ENCODE measurements at places on chromosomes 6 and 20.

DNA sequence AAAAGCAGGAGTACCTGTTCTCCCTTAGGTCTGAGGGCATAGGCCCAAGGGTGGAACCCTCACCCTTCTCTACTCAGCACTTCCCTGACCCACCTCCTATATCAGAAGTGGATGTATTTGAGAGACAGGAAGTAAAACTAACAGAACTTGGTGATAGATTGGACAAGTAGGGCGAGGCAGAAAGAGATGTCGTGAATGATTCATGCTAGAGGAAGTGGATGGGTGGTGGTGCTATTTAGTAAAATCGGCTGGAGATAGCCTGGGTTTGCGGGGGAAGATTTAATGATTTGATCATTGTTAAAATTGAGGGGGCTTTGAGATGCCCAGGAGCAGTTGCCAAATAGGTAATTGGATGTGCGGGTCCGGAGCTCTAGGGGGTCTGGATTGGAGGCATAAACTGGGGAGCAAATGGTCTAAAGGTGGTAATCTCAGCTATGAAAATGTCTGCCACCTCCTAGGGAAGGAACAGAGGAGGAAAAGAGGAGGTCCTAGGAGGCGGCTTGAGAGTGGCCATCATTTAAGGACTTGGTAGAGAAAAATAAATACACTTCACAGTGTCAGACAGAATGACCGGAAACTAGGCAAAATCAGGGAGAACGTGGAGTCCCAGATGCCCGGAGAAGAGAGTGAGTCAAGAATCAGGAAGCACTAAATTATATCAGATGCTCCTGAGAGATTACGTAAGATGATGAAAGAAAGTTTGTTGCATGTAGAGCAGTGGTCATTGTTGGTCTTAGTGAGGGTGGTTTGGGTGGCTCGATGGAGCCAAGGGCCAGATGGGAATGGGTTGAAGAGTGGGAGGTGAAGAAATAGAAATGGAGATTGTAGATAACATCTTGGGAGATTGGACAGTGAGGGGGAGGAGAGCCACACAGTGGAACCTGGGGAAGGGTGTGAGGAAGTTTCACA lies 142.0 kb downstream of the CEP57L1 start:
- no peak for DNase-seq

GRCh38 chr6:1516742-1517520 lies 92.8 kb upstream of the FOXC1 start:
- no peak for DNase-seq

- no peak for DNase-seq
Observed at GRCh38 chr6:128532827-128533226, 12.4 kb upstream of the PTPRK start.

GRCh38 chr20:51365670-51366069 lies 176.8 kb downstream of the NFATC2 start:
- DNase-seq, result no peak

GRCh38 chr6:145017516-145017915 lies 717.8 kb downstream of the EPM2A start:
- DNase-seq, result no peak

DNA sequence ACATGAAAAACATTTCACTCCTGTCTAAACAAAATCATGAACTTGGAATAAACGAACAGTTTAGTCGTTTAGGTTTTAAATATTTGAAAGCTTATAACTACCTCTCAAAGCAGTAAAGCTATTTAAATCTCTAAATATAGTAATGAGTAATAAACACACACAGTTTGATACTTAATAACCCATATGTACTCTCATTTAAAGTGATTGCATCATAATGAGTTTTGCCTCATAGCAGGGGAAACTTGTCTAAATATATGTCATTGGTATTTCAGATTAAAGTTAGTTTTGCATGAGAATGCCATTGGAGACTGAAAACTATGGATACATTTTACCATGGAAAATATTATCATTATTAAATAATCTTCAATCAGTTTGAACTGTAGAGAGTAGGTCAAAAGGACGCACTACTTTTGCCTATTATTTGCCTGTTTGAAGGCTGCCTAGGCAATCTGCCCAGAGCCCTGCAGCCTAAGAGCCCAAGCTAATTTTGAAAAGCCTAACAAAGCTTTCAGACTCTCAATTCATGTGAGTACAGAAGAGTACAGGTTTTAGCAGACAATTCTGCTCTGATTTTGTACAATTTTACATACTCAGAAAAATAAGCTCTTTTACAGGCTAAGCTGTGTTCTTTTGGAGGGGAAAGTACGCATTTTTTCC lies 632.8 kb downstream of the HACE1 start:
- DNase-seq, result no peak

GRCh38 chr6:101312652-101313051 lies 80.9 kb upstream of the GRIK2 start:
- DNase-seq, result no peak

DNA sequence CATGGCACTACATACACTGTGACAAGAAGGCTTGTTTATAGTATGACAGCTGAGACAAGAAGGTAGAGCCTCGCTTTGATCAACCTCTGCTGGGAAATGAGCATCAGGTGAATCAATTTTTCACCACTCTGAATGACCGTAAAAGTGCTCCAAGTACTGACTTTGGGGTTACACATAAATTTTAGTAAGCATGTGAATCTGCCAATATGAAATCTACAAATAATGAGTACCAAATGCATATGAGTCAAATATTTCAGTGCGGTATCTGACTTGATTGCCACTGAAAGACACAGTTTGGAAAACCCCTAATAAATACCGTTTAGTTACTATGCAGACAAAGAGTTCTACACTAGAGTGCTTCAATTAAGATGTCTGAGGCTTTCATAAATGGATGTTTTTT lies 77.8 kb downstream of the ATG5 start:
- DNase-seq, result no peak

GRCh38 chr20:62616728-62617621 lies 25.3 kb upstream of the SLCO4A1 start:
- peak; percentile 66 for DNase-seq

- DNase-seq, result no peak
Observed at GRCh38 chr6:35833536-35833935, 28.4 kb downstream of the LHFPL5 start.

GRCh38 chr20:36932476-36933426 lies 18.8 kb downstream of the SAMHD1 start:
- DNase-seq, result no peak

- DNase-seq, result no peak
Observed at GRCh38 chr20:18718129-18718528, 95.5 kb upstream of the SCP2D1 start.

- DNase-seq, result no peak
Observed at GRCh38 chr6:40440053-40440452, 147.1 kb downstream of the LRFN2 start.

GRCh38 chr6:136608991-136609390 lies 58.8 kb upstream of the MAP7 start:
- no peak for DNase-seq

GRCh38 chr6:81362246-81362645 lies 390.2 kb downstream of the TENT5A start:
- DNase-seq, result no peak

DNA sequence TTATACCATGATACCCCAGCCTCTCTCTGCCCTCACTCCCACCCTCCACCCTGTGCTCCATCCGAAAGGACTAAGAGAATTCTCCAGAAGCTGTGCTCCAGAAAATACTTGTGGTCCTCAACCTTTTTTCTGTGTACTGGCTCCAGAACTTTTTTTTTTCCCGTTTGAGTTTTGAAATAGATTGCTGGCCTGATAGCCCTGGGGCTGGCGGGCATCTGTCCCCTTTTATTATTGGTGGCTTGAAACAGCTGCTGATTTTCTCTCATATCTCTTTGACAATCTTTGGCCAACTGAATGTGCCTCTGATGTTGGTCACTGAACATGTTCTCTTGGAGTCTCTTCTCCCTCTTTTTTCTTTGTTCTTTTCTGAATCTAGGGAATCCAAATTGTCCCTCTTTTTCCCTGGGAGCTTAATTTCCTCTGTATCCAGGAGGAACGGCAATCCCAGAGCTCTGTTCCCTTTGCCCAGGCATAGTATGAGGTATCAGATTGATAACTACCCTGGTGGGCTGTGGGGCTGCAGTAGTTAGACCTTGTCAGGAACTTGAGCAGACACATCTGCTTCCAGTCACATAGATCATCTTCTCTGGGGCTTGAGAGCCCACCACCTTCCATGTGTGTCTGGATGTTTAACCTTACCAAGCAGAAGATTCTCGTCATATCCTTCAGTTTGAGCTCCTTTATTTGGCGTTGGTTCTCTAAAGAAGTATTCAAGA lies 1.6 kb downstream of the PPARD start:
- DNase-seq, result no peak

- DNase-seq, result peak; percentile 79
Observed at GRCh38 chr6:149431905-149432775, 32.1 kb downstream of the SUMO4 start.

Measured in COLO829 (cell line).